ENCODE measurements at places on chromosomes 16 and 17.

DNA sequence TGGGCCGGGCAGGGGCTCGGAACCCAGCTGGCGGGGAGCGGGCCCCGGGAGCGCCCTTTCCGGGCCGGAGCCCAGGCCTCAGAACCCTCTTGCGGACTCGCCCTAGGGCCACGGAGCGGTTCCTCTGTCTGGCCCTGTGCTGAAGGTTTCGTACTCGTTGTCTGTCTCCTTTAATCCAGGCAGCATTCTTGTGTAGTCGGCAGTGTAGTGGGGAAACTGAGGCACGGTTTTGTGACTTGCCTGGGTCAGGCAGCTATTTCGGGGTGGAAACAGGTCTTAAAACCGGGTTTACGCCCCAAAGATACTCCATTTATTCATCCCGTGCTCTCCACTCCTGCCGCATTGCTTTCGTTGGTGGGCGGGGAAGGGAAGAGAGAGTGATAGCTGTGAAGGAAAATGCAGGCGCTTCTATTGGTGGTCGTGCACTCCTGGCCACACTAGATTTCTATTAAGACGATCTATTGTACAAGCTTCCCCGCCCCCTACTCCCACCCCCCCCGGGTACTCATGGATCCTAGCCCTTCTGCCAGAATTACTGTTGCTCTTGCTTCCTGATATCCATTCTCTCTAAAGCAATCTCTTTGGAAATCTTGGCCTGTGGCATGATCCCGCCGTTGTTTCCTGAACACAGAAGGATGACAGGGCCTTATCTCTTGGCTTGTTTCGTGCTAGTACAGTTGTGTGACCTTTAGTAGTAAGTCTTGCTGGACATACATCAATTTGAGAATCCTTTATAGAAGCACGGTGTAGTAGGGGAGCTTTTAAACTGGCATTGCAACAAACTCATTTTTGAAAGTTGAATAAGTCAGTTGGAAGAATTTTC, 751 bp downstream of the DCAF7 start:
- DNase-seq = no peak

DNA sequence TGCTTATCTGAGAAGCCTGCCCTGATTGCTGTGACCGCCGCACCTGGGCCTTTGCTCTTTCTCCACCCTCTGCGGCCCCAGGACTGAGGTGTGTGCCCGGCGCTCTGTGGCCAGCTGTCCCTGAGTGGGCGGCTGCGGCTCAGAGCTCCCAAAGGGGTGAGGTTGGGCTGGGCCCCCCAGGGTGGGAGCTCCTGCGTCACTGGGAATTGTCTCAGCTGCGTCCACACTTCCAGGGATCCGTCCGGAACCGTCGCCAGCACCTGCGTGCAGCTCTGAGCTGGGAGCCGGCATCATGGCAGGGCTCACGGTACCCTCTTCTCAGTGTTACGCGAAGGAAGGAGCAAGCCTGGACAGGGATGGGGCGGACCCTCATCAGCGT, 24.3 kb downstream of the ZNF469 start:
- no peak for DNase-seq

GRCh38 chr17:71267668-71268067, 853.2 kb upstream of the SOX9 start:
- DNase-seq = no peak

GRCh38 chr16:31177136-31177535, 2.8 kb upstream of the FUS start:
- DNase-seq = no peak

DNA sequence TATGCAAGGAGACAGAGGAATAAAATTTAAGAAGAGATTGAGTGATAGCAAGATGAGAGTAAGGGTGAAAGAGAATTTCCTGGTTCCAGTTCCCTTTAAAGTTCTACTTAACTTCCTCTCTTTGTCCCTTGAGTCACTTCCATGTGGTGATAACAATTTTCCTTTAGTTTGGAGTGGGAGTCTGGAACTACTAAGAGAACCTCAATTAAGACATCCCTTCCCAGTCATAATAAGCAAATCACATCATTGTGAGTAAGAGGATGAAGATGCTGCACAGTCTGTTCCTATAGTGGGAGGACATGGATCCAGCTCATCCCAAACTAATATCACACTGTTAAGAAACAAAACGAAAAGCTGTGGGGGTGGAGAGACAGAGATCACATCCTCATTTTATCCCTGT, 24.4 kb downstream of the TBX21 start:
- no peak for DNase-seq

DNA sequence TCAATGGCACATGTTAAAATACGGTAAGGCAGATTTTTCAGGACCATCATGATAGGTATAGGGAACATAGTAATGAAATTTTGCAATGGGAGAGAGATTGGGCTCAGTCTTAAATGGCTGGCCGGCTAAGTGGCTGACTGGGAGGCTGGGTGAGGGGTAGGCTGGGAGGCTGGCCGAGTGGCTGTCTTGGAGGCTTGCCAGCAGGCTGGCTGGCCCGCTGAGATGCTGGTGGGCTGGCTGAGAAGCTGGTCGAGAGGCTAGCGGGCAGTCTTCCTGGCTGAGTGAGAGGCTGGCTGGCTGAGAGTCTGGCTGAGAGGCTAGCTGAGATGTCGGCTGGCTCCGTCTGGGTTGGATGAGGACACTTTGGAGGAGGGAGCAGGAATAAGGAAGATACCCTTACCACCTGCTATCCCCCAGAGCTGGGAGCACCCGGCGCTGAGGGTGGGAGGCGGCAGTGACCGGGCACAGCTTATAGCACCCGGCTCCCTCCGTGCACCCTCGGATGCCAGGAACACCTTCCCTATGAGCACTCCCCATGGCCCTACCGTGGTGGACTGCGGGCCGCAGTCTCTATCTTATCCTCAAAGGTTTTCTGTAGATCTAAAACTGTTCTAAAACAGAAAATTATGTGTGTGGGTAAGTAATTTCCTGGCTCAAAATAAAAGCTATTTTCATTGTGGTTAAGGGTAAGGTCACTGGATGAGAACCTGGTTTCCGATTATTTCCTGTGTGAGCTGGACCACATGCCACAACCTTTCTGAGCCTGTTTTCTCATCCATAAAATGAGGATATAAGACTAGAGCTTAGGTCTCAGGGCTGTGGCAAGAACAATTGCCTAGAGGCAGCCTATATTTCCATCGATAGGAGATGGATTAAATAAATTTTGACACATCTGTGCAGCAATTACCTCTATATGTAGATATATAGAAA, 34.5 kb upstream of the TMC5 start:
- no peak for DNase-seq

DNA sequence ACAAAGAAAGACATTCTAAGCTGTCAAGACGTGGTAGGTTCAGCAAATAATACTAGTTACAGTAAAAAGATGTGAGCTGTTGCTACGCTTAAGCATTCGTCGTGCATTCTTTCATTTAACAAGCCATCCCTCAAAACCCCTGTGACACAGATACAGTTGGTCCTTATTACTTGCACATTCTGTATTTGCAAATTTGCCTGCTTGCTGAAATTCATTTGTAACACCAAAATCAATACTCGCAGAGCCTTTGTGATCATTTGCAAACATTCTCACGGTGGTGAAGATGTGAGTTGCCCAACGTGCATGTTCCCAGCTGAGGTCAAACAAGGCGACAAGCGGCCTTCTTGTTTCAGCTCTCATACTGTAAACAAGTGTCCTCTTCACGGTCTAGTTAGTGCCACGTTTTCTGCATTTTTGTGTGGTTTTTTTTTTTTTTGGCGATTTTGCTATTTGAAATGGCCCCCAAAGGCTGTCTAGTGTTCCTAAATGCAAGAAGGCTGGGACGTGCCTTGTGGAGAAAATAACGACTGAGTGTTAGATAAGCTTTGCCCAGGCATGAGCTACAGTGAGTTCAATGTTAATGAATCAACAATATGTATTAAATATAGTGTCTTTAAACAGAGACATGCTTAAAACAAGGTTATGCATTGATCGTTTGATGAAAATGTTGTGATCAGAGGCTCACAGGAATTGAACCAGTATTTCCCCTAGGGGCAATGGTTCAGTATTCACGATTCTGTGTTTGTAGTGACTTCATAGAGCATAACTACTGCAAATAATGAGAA, 84.1 kb downstream of the RAB11FIP4 start:
- DNase-seq = no peak

DNA sequence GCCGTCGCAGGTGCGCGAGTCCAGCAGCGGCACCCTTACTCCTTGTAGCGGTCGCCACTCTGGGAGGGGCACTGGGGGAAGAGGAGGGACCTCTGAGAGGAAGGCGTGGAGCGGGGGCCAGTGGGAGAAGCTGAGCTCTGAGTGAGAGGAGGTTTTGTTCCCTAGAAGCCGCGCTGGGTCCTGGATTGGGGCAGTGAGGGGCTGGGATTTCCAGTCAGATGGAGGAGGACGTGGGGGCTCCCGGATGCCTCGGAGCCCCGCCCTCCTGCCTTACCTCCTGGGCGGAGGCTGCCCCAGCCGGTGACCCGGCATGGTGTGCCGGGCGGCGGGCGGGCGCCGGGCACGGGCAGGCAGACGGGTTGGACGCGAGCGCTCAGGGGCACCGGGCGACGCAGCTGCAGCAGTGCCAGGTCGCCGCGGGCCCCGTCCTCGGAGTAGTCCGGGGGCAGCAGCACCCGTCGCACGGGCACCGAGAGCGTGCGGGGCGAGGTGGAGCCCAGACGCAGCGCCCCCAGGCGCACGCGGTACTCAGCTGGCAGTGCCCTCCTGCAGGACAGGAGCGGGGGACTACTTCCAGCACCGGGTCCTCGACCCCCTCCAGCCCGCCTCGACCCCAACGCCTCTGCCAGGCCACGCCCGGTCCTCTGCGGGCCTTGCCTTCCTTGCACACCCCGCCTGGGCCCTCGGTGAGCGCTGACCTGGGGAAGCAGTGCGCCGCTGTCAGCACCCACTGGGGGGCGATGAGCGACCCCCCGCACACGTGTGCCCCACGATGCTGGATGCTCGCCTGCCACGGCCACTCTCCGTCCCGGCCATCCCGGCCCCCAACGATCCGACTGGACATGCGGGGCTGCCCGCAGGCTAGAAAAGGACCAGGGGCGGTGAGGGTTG, 2.0 kb downstream of the PRSS33 start:
- DNase-seq = no peak

- DNase-seq = no peak
Observed at GRCh38 chr16:10168258-10168657, 14.0 kb downstream of the GRIN2A start.

DNA sequence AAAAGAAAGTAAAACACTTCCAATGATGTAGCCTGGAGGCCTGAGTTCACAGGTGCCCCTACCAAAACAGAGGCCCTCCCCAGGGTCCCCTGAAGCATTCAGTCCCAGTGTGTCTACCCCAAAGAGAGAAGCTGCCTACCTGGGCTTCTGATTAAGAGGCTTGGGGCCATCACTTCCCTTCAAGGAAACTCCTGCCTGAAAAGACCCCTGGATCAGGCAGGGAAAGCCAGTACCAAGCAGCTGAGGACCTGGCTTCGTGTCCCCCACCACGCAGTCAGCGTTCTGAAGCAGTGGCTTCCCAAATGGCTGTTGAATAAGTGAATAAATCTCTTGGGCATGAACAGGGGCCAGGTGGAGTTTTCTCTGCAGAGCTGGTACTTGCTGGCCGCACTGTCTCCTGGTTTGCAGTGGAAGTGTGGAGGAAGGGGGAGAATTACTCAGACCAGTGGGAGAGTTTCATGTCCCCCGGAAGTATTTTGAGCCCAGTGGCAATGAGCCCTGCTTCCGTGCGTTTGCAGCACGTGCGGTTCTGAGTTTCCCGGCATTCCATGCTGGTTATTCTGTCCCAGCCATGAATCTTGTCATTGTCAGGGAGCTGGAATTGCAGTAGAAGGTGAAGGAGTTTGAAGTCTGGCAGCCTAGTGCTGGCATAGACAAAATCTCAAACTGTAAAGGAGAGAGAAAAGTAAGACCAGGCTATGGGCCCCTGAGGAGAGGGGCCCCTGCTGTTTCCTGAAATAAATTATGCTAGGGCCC, 27.0 kb downstream of the RMI2 start:
- DNase-seq = no peak

DNA sequence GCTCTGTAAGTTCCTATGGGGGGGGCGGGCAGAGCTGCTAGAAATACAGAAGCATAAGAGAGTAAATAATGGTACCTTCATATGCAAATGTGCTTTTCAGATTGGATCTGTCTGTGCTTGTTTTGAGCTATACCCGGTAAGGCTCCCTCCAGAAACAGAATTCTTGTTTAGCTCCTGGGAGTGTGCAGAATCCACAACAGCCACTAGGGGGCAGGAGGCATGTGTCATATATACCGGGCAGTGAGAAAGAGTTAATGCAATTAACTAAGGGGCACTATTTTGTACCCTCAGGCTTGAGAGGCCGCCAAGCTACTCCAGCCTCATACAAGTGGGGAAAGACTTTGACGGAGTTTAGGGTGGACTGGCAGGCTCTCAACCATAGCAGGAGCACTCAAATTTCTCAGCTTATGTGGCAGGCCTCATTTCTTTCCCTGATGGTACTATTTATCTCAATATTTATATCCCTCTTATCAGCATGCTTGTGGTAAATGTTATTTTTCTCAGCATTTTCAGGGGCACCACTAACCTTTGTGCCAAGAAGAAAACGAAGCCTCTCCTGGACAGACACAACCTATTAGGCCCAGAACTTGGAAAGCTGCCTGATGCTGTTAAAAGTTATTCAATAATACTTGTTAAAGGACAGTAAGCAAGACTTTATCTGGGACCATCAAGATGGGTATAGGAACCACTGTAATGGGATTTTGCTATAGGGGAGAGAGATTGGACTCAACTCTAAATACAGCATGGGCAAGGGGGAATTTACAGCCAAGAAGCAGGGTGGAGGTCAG, 10.7 kb upstream of the CENPV start:
- no peak for DNase-seq

DNA sequence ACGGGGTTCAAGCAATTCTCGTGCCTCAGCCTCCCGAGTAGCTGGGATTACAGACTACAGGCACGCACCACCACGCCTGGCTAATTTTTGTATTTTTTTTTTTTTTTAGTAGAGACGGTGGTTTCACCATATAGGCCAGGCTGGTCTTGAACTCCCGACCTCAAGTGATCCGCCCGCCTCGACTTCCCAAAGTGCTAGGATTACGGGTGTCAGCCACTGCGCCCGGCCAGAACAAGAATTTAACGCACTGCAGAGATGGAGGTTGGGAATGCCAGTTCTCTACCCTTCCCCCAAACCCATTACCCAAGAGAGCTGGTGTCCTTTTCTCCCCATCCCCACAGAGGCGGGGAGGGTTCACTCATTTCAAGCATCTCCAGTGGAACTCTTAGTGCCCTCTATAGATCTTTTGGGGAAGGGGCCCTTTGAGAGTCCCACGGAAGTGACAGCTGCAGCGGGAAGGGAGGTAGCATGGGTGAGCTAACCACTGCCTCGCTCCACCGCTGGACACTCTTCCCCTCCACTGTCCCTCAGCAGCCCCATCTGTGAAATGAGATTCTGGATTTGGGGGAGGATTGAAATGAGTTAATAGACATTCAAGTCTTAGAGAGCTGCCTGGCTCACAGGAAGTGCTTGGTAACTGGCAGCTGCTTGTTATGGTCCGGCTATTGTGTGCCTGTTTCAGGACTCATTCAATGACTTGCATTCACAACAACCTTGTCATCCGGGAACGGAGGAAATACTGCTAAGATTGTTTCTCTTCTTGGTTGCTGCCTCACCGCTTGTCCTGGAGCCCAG, 3.5 kb upstream of the UBALD2 start:
- no peak for DNase-seq

DNA sequence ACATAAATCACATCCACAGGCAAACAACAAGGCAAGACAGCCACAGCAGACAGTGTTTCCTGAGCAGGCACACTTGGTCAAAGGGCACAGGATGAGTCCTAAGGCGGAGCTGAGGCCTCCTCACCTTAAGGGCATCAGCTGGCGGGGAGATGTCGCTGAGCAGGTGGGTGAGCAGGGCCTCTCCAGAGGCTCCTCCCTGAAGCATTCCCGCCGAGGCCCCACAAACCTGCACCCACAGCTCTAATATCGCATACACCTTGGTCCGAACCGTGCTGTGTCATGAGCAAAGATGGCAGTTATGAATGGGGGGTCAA, 29.3 kb downstream of the PELP1 start:
- no peak for DNase-seq

- DNase-seq = no peak
Observed at GRCh38 chr17:56681561-56682266, 88.2 kb downstream of the NOG start.

All from cerebellar nuclear complex (tissue), 1 donor.